Activated naive CD4-positive, alpha-beta T cell treated with anti-CD3 and anti-CD28 coated beads, Interleukin-2, amount 50 U/mL, for 72 hours (primary cell): ENCODE measurements at places on chromosomes 1 and 21.

- no peak for DNase-seq
These were observed 5.2 kb downstream of the MFAP2 start for GRCh38 chr1:16975211-16975610.

DNA sequence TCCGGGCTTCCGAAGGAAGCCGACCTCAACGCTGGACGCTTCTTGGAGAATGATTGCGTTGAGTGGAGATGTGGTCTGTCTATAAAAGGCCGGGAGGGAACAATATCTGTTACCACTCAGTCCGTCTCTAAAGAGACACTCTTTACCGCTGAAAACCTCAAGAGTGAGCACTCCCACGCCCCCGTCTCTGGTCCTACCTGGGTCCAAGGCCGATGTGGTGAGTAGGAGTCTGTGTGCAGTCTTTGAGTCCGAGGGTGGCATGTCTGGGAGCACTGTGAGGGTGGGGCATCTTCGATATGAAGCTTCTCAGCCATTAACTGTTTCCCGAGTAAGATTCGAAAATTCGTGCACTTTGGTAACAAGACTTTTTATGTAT, 576 bp downstream of the ZFP69 start:
- peak; percentile 52 for DNase-seq

DNA sequence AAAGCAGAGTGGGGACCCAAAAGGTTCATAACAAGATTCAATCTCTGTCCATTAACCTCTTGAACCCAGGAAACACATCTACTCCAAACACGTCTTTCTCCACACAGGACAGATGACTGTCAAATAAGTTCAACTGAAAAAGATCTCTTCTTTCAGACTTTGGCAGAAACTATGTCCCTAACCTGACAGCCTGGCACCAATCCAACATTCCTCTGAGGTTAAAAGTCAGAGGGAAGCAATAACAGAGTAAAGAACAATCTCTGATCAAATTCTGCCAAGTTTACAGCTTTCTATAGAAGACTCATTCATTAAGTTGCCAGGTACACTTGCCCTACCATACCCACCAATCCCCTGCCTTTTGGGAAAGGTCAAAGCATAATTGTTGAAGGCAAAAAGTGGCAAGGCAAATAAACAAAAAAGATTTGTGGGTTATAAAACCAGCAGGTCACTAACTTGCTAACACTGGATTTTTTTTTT, 31.9 kb downstream of the OTUD7B start:
- no peak for DNase-seq

GRCh38 chr1:2074944-2075740, 24.9 kb downstream of the PRKCZ start:
- no peak for DNase-seq

GRCh38 chr1:57966751-57967406, 543.0 kb upstream of the DAB1 start:
- no peak for DNase-seq
